Ammon's horn (tissue), 1 donor: ENCODE measurements at places on chromosomes 5 and 9.
A peak's percentile ranks its signal among the peaks of the same experiment; 100 is the strongest.

DNA sequence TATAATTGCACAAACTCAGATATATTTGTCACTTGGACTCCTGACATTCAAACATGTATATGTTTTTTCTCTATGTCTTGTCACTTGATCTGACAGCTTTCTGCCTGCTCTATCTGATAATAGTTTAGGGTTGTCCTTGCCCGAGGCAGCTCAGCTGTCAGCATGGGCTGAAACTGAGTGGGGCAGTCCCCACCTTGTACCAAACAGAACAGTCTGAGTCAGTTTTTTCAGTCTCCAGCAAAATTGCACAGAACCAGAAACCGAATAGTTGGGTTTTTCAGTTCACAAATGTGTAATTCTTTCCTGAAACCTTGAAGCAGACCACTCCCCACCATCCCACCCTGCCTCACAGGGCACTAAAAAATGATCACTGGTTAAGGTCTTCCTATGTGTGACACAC is 9.5 kb upstream of the HAND1 start:
- DNase-seq, result no peak

GRCh38 chr9:75591972-75592371 is 298.5 kb upstream of the PCSK5 start:
- DNase-seq, result no peak

DNA sequence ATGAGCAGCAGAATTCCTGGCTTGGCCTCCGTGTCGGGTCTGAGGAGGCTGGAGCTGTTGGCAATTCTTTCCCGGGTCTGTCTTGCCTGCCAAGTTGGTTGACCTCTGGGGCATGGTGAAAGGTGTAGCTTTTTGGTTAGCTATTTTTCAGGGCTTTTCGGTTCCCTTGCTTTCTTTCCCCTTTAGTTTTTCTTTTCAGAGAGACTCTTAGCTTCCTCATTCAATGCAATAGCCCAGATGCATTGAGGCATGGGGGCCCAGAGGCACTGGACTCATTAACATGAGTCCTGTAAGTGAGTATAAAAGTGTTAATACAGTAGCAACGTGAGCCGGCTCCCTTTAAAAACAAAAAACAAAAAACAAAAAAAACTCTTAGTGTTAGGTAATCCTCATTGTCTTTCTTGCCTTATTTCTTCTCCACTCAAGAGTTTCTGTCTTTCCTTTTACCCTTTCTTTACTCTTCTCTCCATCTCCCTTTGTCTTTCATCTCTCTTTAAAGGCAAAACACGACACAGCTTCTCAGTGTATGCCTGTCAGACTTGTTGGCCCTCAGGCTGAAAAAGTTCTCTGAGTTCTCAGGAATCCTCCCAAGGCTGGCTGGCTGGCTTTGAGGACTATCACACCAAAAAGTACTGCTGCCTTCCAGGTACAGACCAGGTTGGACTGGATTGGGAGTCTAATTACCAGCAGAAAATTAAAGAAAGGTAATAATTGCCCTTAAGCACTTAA is 289.9 kb upstream of the TUT7 start:
- DNase-seq, result no peak

DNA sequence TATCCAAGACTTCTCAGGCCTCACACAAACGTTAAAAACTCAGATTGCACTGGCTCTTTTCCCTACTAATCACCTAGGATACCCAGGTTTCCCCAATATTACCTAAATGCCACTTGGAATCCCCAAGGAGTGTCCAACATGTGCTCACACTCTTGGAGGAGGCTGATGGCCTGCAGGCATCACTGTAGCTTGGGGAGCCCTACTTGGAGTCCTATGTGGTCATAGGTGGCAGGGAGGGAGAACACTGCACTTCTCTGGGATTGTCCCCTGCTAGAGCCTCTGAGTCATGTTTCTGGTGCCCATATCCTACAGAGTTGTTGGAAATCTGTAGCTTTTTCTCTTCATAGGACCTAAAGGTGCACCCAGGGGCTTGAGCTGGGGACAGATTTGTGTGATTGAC is 433.7 kb downstream of the ARHGEF28 start:
- DNase-seq, result no peak

GRCh38 chr9:124593200-124593599 is 86.0 kb upstream of the NR5A1 start:
- no peak for DNase-seq

DNA sequence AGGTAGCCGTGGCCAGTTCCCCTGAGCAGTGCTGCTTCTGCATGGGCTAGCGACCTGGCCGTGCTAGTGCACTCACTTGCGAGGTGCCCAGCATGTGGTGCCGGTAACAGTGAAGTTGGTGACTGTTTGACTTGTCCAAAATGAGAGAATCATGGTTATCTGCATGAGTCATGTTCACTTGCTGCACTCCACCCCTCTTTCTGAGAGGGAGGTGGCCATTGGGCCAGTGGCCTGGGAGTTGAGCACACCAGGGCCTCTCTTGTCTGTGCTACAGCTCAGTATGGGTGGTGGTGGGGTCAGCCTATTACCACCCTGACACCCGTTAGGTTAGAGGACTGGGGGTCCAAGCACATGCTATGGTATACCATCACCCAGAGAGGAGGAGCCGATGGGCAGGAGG is 55.4 kb upstream of the GARNL3 start:
- DNase-seq, result no peak

DNA sequence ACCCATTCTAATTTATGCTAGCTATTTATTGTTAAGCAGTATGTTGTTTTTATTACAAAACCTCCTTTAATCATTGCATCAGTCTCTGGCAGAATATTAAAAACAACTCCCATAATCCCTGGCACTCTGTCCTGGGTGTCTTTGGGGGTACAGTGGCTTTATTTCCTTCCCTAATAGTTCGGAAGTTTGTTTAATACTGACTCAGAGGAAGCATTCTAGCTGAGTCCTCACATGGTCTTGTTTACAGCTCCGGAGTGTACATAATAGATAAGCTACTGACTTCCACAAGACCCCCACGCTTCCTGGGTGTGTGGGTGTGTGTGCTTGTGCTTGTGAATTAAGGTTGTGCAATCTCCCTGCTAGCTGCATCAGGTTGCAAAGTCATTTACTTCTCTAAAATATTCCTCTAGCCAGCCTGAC is 149.8 kb upstream of the CDKN2B start:
- peak; percentile 80 for DNase-seq

- no peak for DNase-seq
Observed at GRCh38 chr9:108554831-108555230, 301.0 kb downstream of the ACTL7B start.

DNA sequence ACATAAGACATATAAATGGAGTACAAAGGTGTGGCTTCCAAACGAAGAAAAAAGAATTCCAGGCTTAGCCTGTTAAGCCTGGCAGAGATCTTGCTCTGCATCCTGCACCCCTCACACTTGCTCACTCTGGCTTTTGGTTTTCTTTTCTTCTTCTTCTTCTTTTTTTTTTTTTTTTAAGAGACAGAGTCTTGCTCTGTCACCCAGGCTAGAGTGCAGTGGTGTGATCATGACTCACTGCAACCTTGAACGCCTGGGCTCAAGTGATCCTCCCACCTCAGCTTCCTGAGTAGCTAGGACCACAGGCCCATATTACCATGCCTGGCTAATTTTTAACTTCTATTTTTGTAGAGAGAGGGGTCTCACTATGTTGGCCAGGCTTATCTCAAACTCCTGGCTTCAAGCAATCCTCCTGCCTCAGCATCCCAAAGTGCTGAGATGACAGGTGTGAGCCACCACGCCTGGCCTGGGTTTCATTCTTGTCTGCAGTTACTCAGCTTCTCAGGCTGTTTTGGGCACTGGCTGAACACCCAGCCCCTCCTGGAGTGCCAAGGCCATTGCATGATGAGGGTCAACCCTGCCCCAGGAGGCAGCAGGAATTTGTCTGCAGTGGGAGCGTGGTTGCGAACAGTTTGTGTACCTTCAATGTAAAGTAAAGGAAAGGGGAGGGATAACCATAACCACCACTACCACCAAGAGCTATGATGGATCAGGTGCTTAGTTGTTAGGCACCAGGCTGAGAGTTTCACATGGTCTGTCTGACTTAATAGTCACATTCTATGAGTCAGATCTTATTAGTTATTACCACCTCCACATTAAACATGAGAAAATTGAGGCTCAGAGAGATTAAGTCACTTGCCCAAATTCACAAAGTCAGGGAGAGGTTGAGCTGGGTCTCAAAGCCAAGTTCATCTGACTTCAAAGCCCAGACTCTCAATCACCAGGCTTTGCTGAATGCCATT is 219.2 kb upstream of the PANK3 start:
- DNase-seq, result no peak

DNA sequence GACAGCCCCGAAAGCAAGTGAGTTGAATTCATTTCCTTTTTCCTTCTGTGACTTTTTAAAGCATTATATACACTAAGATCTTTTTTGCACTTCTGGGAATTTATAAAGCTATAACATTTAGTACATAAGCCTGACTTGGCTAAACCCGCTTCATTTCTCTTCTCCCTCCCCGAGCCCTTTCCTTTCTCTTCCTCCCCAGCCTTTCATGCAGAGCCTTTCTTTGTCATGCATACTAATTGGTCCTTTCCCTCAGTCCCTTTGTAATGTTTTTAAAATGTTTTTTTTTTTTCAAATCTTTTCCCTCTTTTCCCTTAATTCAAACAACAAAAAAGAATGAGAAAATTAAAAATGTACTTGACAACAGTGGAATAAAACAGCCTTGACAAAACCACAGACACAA is 246.4 kb downstream of the PSAT1 start:
- DNase-seq, result no peak

DNA sequence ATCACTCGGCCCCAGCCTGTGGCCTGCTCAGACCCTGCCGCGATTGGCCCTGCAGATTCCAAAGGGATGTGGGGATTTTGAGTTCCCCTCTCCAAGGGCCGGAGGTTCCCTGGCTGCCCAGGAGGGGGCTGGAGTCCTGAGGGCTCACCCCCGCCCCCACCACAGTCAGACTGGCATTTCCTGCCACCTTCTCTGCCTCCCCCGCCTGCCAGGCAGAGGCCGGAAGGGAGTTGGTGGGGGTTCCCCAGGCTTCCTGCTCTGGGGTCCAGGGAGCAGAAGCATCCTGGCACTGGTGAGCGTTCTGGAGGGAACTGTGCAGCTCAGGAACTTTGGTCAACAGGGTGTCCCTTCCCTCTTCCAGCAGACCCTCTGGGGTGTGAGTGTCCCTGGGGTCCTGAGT is 70.6 kb downstream of the RXRA start:
- no peak for DNase-seq

DNA sequence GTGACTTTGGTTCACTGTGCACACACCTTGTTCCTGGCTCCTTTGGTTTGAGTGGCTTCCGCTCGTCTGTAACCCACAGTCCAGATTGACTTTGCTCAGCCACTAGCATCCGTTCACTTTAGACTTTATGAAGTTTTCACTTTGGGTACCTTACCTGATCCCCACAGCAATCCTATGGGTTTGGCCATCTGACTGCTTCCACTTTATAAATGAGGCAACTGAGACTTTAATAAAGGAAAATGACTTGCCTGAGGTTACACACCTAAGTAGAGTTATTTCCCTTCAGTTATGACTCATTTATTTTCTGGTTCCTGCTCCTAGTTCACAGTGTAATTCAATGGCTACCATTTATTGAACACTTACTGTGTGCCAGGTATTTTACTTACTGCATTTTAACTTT is 94.2 kb upstream of the SAP30L start:
- DNase-seq, result no peak

- no peak for DNase-seq
Observed at GRCh38 chr9:36922548-36922947, 111.5 kb downstream of the PAX5 start.

DNA sequence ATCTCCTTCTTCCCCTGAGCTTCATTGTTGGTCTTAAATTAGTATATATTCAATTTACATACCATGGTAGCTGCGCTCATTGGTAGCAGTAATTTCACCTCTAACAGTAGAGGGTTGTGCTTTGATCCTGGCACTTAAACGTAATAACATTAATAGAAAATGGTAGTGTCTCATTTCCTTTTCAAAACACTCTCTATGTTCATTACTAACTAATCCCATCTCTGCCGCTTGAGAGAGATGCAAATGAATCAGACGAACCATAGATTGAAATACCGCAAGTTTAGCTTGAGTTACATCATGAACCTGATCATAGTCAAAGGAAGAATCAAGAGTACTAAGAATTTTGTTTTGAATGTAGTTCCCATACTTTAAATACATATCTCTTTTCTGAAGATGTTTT is 2.2 kb downstream of the THBS4 start:
- no peak for DNase-seq

GRCh38 chr5:121979691-121980090 is 17.9 kb downstream of the SRFBP1 start:
- no peak for DNase-seq

- DNase-seq, result no peak
Observed at GRCh38 chr5:16712620-16713019, 95.8 kb upstream of the RETREG1 start.

GRCh38 chr9:19026375-19026774 is 6.6 kb downstream of the SAXO1 start:
- no peak for DNase-seq

DNA sequence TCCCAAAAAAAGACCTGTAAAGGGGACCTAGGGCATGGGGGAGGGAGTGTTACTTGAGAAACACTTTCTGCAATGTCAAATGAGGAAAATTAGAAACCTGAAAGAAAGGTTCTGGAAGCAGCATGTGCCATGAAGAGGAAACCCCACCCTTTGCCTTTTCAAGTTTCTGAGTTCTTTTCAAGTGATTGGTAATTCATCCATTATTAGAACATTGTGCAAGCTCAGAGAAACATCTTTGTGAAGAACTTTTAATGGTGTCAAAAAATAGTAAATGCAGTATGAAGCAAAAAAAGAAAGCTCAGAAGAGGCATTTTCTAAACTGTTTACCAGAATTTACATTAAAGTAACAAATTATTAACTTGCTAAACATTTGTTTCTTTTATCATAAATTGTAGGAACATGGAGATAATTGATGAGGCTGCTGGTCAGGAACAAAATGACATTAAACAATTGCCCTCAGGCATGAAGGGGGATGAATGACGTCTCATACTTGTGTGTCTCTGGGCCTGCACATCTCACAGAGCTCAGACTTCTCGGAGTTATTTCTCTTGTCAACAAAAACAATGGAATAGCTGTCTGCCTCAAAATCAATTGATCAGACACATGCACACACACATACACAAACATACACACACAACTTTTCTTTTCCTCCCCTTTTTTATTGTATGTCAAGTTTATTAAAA is 1946.0 kb upstream of the CDH6 start:
- no peak for DNase-seq
